ENCODE measurements at places on chromosomes 7 and 10. TPM values are rescaled to one million over a fixed set of nuclear protein-coding genes. Genes with fewer than 3 reads are reported as not detected.

DNA sequence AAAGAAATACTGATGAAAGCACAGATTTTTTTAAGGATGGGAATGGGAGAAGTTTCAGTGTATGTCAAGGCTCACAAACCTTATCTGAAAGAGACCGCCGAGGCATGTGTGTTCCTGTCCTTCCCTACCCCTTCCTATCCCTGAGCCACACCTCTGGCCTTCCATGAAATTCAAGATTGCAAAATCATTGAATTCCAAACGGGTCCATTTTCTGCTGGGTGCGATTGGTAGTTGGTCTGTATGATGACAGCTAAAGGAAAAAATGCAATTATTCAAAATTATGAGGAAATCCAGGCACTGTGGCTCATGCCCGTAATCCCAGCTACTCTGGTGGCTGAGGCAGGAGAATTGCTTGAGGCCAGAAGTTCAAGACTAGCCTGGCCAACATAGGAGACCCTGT is 170.1 kb downstream of the ARHGAP12 start:
- no peak for DNase-seq

DNA sequence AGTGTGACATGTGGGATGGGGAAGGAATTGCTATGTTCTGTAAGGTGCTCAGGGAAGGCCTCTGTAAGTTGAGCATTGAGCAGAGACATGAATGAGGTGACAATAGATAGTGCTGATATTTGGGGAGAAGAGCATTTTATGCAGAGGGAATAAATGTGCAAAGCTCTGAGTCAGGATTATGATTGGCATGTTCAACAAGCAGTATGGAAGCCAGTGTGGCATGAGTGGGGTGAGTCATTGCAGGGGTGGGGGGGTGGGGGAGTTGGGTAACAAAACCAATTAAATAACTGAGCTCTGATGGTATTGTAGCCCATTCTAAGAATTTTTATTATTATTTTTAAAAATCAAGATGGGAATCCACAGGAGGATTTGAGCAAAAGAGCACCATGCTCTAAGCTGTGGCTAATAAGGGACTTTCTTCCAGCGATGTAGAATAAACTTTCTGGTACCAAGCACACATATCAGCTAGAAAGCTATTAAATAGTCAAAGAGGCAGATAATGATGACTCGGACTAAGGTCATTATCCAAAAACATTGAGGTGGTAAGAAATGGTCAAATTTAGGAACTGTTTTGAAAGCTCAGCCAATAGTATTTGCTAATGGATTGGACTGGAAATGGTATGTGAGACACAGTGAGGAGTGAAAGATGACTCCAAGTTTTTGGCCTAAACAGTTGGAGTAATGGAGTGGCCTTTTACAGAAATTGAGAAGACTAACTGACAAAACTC is 96.4 kb downstream of the PRKG1 start:
- DNase-seq, result no peak

DNA sequence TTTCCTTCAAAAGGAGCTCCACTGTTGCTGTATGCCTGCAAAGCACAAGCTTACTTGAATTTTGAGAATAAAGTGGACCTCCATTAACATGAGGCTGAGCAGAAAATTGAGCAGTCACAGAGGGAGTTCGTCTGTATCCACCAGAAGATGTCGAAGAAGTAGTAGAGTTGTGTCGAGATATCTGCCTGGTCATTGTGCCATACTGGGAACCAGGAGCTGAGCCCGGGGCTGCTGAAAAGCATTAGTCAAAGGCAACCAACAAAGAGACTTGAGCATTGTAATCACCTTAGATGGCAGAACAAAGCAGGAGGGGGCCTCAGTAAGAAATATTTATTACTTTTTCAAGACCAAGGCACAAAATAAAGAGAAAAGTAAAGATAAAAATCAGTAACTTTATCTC is 61.5 kb downstream of the PDSS1 start:
- DNase-seq, result no peak

DNA sequence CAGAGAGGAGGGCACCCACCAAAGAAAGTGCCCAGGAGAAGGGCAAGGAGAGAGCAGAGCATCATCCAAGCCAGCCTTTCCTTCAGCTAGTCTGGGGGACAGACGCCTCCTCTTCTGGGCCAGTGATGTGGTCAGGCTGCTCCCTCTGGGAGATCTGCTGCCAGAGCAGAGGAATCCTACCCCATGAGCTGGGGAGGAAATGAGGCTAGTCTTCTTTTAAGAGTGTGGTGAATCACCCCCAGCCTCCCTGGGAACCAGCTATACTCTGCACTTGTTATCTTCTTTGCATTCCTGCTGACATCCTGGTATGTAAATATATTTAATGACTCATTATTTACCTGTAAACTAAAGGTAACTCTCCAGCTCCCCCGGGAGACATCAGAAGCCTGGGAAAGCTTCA is 41.6 kb upstream of the EPHB6 start:
- DNase-seq, result peak; percentile 22

- peak; percentile 98 for DNase-seq
Observed at GRCh38 chr7:130719541-130719940, 14.5 kb downstream of the KLF14 start.

GRCh38 chr7:5714657-5715337 is 66.7 kb downstream of the RNF216 start:
- DNase-seq, result no peak

GRCh38 chr7:7567898-7568531 is 1.3 kb downstream of the MIOS start:
- DNase-seq, result no peak

DNA sequence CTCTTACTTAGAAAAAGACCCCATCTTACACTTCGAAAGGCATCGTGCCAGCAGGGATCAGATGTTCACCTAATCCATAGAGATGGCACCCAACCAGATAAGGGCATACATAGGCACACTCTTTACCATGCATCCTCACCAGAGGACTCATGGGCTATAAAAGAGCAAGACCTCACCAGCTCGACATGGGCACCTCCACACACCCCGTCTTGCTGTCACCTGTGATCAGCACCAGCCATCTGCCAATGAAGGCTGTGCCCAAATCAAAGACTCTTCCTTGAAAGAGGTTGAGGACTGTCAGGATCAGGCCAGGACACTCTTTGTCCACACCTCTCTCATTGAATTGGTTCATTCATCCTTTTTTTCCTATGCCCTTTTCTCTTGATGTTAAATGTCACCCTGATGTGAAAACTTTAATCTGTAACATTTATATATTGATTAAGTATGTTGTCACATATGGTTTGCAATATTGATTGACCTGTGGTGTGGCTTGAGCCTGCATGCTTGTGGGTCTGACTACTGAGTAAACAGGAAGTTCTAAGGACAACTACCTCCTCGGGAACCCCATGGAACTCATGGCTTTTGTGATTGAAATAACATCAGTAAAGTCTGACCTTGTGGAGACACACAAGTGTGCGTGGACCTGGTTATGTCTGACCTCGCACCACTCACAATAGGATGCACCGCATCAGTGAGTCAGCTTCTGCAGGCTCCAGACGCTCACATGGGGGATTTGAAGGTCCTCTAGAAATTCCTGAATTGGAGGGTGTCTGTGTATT is 75.5 kb downstream of the HTR5A start:
- no peak for DNase-seq

GRCh38 chr10:132637477-132638129 is 100.0 kb downstream of the INPP5A start:
- DNase-seq, result peak; percentile 51

DNA sequence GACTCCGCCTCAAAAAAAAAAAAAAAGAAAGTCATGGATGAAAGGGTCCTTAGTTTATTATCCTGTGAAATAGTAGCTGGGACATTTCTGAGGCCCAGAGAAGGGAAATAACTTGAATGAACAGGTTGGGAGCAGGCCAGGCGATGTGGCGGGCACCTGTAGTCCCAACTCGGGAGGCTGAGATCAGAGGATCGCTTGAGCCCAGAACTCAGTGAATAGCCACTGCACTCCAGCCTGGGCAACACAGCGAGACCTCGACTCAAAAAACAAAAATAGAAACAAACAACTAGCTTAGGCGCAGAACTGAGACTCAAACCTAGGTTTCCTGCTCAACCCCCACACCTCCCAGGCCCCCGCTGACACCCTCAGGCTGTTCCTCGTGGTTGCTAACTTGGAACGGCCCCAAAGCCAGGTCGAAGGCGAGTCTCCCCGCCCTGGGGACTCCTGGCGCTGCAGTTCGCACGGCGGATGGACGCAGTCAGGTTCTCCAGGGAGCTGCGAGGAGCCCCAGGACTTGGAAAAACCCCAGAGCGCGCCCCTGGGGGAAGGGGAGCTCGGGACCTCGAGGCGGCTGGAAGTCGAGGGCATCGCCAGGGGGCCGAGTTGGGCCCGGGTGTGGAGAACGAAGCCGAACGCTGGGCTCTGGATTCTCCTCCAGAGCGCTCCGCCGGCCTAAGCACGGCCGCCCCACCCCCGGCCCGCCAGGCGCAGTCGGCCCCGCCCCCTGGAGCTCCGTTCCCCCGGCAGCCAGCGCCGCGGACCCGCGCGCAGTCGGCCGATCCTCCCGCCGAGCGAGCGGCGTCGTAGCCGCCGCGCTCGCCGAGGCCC is at the start of gene STOX1:
Gene STOX1 (plus strand): TSS at position 768 of the 828 bp plus-strand sequence. CDS start 93 bp downstream, outside the sequence.
- peak; percentile 33 for DNase-seq

DNA sequence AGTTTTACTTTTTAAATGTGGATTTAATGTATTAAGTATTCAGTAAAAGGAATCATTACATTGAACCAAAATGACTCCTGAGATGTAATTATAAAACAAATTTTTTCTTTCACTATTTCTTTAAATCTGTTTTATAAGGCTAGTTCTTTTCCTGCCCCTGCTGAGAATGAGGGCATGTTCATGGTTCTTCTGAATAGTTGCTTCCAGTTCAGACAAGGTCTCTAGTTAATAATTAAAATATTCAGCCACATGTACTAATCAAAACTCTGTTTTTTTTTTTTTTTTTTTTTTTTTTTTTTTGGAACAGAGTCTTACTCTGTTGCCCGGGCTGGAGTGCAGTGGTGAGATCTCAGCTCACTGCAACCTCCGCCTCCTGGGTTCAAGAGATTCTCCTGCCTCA is 321.2 kb downstream of the DNAJB9 start:
- peak; percentile 53 for DNase-seq

DNA sequence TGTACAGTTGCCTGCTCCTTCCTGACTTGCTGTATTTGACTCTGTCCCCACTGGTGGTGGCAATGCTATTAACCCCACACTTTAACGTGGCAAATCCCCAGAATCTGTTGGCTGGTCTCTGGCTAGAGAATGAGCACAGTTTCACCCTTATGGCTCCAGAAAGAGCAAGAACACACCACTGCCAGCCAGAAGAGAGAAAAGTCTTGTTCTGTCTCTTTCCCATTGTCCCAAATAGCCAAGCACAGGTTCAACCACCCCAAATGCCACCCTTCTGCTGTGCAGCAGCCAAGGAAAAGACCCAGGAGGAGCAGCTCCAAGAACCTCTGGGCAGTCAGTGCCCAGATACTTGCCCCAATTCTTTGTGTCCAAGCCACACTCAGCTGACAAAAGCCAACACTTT is 11.3 kb downstream of the SLC16A9 start:
- no peak for DNase-seq

GRCh38 chr10:85535926-85536325 is 830.7 kb downstream of the GRID1 start:
- DNase-seq, result no peak

DNA sequence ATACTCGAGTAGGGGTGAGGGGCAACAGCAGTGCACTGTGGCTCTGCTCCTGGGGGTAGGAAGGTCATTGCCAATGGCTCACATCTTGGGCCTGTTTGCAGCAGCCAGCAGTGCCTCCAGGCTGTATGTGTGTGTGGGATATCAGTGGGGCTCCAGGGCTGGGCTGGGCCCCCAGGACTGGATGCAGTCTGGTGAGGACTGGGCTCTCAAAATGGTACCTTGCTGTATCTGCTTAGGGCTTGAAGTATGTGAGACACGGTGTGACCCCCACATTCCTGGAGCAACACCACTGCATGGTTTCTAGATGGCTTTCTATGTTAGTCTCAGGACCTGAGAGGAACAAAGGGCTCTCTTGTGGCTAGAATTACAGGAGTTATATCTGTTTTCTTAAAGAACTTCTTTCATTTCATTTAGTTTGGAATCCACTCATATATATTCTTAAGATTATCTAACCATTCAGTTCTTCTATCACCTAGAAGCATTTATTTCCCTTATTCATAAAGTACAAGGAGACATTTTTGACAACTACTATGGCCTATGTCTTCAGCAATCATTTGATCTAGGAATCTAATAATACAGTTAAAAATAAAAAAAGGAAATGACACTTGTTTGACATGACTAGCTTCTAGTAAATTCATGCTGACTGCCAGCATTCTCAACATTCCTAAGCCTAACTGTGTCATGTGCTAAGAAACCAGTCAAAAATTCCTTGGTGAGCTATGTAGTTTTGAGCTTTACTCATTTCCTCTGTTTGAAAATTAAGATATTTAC is 443.2 kb upstream of the SEMA3A start:
- DNase-seq, result peak; percentile 96

DNA sequence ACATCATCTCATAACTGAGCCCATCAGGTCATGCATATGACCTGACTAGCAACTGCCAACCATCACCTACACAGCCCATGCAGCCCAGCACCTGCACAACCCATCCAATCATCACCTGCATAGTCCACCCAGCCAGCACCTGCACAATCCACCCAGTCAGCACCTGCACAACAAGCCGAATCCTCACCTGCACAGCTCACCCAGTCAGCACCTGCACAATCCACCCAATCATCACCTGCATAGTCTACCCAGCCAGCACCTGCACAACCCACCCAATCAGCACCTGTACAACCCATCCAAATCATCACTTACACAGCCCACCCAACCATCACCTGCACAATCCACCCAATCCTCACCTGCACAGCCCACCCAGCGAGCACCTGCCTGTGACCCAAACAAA is 33.4 kb upstream of the WDFY4 start:
- DNase-seq, result no peak

- DNase-seq, result peak; percentile 16
Observed at GRCh38 chr10:126935263-126935946, 30.2 kb downstream of the DOCK1 start.

- DNase-seq, result no peak
Observed at GRCh38 chr7:88759230-88760135, at the start of gene ZNF804B. TSS of gene ZNF804B (plus strand) at chr7:88759700. CDS start at chr7:88759977, 277 bp downstream.

The ANKRD7 gene
- 3.6 TPM for total RNA-seq

The SPDYE8 gene
- not detected for total RNA-seq

The SPOCK2 gene
- total RNA-seq, result 41.8 TPM

The MSMB gene
- total RNA-seq, result not detected

The LRRD1 gene
- total RNA-seq, result not detected

The ATP5MK gene
- total RNA-seq, result 165 TPM

The NKX1-2 gene
- not detected for total RNA-seq

The OR13A1 gene
- total RNA-seq, result not detected

The HTR7 gene
- not detected for total RNA-seq

The TUBAL3 gene
- total RNA-seq, result 1.7 TPM

The ERV3-1 gene
- 2.4 TPM for total RNA-seq

The LRMDA gene
- 11.7 TPM for total RNA-seq

The PNLIPRP3 gene
- not detected for total RNA-seq

The LMTK2 gene
- total RNA-seq, result 10.9 TPM

All from renal cortical epithelial cell (primary cell).